ENCODE measurements at places on chromosomes 13 and 19.

DNA sequence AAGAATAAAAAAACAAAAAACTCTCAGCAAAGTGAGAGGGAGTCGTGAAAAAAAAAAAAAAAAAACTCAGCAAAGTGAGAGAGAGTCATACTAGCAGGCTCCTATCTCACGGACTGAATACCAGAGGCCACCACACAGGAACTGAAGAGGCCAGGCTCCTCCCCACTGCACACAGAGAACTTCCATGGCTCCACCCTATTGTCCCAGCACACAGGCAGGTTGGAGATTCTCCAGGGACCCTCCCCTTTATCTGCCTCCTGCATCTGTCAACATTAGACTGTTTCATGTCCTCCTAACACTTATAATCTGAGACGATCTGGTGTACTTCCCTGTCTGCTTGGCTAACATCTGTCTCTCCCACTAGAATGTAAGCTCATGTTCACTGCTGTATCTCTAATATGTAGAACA, 37.0 kb upstream of the FARP1 start:
- DNase-seq, result no peak

- no peak for DNase-seq
Observed at GRCh38 chr19:41615207-41615606, 11.7 kb downstream of the CEACAM4 start.

GRCh38 chr19:5115771-5116202, 146.9 kb downstream of the KDM4B start:
- no peak for DNase-seq

GRCh38 chr13:51955281-51955771, 55.9 kb downstream of the ATP7B start:
- no peak for DNase-seq

DNA sequence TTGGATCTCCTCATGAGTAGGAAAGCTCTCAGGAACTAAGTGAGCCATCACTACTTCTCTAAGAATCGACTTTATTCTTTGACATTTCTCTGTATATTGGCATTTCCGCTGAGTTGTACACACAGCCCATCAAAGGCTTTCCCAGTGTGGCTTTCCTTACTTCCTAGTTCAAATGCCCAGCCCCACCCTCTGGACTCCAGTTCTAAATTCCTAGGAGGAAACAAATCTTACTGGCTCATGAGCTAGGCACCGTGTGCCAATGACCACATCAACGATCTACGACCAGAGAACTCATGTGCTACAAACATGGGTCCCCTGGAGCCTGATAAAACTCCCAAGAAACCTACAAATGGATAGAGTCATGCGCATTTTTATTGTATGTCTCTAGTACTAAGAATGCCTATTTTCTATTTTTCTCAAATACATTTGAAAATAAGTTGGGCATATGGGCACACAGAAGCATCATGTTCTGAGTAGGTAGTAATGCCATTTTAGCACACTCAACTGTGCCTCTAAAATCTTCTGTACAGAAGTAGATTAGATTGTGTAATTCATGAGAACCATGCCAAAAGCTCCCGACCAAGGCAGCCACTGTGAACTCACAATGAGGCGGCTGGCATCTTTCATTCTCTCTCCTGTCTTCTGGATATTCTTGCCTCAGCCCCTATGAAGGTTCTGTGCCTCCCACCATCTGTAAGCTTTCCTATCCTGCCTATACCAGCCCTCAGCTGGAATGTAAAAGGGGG, 10.5 kb upstream of the RAP2A start:
- no peak for DNase-seq

GRCh38 chr19:41376241-41376997, at the start of gene TMEM91:
Gene TMEM91, plus strand, starts transcription at chr19:41376533. Its CDS starts 1,777 bp downstream, at chr19:41378310.
- no peak for DNase-seq

DNA sequence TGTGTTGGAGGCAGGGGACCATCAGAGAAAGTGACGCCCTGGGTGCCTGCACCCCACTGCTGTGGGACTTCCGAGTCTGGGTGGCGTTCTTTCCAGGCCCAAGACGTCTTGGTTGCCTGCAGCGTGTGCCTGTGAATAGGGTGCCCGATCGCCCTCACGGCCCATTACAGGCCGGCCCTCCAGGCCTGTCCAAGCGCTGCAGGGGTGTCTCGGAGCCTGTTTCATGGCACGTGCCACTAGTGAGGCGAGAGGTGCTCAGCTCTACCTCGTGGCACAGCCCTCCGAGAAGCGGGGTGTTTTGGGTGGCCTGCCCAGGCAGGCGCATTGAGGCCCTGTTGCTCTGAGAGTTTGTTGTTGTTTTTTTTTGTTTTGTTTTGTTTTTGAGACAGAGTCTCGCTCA, 30.1 kb downstream of the DOT1L start:
- DNase-seq, result no peak

DNA sequence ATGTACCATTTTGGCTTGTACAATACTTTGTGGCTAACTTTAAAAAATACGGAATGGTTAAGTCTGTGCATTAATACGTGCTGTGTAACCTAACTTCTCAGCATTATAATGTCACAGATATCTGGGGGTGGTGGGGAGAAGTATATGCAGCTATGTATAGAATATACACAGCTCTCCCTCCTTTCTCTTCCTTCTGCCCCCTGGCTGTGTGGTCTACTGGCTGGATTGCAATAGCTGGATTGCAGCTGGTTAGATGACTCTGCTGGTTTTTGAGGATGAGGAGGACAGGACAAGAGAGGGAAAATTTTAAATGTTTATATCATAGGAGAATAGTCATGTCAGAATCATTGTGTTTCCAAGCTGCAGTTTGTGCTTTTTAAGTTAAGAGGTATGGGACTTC, 9.7 kb downstream of the RNASEH2B start:
- DNase-seq, result no peak

GRCh38 chr19:40251244-40251643, 24.8 kb upstream of the CCNP start:
- no peak for DNase-seq

GRCh38 chr13:22893204-22893603, 287.6 kb upstream of the SGCG start:
- no peak for DNase-seq

GRCh38 chr19:19575411-19575810, 37.3 kb downstream of the CILP2 start:
- no peak for DNase-seq

- DNase-seq, result no peak
Observed at GRCh38 chr19:33402421-33403220, 29.1 kb downstream of the CEBPG start.

DNA sequence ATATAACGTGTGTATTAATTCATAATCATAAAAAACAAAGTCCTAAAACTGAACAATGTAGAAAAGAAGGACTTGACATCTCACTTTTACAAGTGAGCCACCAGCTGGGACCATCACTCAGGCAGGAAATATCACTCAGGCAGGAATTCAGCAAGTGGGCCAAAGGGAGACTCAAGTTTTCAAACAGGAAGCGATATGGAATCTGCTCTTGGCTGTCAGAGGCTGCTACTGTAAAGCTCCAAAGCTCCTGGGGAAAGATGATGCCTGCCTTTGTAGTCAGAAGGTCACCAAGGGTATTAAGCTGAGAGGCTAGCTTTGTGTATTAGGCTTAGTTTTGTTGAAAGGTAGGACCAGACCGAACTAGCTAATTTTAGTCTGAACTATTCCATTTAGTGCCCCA, 5.5 kb upstream of the AKAP11 start:
- DNase-seq, result no peak

Measured in activated CD4-positive, CD25-positive, alpha-beta regulatory T cell (primary cell).